ENCODE measurements at places on chromosomes 11 and 22. TPM values are rescaled to one million over a fixed set of nuclear protein-coding genes. Genes with fewer than 3 reads are reported as not detected.

DNA sequence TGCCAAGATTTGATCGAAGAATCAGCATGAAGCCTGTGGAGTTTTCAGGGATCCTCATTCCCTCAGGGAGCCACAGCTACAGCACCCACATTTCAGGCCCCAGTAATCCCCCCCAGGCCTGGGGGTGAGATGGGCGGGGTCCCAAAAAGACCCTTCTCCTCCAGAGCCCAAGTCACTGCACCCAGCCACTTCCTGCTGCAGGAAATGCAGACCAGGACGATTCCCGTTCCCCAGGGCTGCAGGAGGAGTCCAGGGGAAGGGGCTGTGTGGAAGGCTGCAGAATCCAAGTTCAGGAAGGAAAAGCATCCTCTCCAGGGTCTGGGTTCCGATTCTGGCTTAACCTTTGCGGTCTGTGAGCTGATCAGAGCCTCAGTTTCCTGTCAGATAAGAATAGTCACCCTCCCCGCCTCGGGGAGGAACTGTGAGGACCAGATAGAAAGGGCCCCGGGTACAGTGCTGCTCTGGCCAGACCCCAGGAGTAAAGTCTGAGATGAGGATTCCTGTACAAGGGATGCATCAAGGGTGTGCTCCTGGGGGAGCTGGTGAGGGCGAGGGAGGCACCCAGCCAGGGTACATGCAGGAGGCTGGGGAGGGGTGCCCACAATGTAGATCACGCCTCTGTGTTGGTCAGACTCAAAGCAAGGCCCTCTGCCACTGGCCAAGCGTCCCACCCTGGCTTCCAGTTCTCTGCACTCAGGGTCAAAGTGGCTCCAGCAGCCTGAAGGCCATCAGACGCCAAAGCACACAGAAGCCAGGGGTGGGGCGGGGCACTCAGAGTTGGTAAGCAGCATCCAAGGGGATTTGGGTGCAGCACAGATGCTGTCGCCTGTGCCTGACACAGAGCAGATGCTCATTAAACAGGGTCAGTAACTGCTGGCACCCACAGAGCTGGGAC, 30.1 kb upstream of the TP53I11 start:
- no peak for DNase-seq

- DNase-seq = no peak
Observed at GRCh38 chr11:76073724-76074123, 132.6 kb downstream of the WNT11 start.

GRCh38 chr11:44949160-44950030, 1.3 kb downstream of the TP53I11 start:
- peak; percentile 28 for DNase-seq

- DNase-seq = no peak
Observed at GRCh38 chr22:28187612-28188011, 268.6 kb upstream of the PITPNB start.

GRCh38 chr11:57566005-57566904, 1.2 kb downstream of the UBE2L6 start:
- peak; percentile 51 for DNase-seq

DNA sequence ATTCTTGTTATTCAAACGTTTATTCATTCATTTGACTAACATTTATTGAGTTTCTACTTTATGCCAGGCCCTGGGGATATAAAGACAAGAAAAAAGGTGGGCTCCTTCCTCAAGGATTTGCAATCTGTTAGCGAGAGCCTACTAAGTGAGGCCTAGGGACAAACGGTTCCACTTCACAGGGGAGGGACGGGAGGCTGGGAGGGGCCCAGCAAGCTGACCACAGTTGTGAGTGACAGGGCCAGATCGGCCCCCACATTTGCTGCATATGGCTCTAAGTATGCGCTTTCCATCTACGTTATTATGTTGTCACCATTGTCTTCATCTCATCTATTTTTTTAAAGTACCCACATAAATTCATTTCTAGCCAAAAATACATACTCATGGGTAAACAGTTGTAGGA, 271.1 kb downstream of the BUD13 start:
- no peak for DNase-seq

- peak; percentile 46 for DNase-seq
Observed at GRCh38 chr22:50261615-50262459, at the start of gene MAPK12. Gene MAPK12 (minus strand): TSS chr22:50261683. CDS start chr22:50261509, 174 bp downstream.

DNA sequence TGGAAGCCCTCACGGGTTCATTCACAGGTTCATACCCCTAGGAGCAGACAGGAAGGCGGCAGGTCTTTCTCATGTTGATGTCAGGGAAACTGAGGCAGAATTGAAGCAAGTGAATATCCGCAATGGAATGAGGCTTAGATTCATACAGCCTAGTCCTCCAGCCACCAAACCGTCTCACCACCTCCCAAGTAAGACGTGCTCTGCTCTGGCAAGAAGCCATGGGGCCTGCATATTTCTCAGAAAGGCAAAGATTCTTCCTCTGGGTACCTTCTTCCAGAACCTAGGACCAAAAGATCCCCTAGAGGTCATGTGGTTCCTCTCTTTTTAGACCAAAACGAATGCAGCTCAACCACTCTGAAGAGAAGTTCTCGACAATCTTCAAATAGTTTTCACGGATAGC, 1.7 kb downstream of the AP1B1 start:
- no peak for DNase-seq

DNA sequence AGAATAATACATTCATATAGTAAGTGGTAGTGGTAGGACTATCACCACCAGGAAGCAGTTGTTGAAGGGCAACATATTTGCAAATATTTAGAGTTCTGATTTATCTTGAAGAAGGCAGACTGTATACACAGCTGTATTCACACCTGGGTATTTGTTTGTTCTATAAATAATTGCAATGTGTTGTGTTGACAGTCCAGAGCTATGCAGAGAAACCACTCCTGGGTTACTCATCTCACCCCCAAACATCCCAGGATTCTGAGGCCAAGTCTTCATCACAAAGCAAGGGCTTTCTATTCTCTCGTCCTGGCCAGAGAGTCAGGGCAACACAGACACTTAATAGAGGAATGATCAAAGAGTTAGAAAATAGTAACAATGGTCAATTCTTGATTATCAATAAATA, 102.1 kb upstream of the FAT3 start:
- DNase-seq = peak; percentile 13

Gene MPPED1
- not detected for total RNA-seq

Gene NAV2
- 2.1 TPM for total RNA-seq

Gene MS4A12
- not detected for total RNA-seq

Gene C11orf42
- not detected for total RNA-seq
